ENCODE measurements at places on chromosomes 11 and 22. TPM values are rescaled to one million over a fixed set of nuclear protein-coding genes. Genes with fewer than 3 reads are reported as not detected.

Gene H19
- total RNA-seq: 430 TPM

Gene FIBIN
- 24.5 TPM for total RNA-seq

Gene UBQLNL
- 0.38 TPM for total RNA-seq

Gene FOLR1
- total RNA-seq: not detected

Gene PTPN5
- 2.7 TPM for total RNA-seq

Gene GRAP2
- total RNA-seq: 4.1 TPM

Gene P2RX3
- total RNA-seq: not detected

Gene FOLR2
- total RNA-seq: 16.2 TPM

Gene PANX2
- 0.23 TPM for total RNA-seq

Gene FXYD2
- 4.5 TPM for total RNA-seq

Gene CARD18
- total RNA-seq: not detected

Gene RIN1
- 7.4 TPM for total RNA-seq

Gene CSNK2A3
- total RNA-seq: 2.6 TPM

Gene SLC5A12
- not detected for total RNA-seq

Gene OTOG
- not detected for total RNA-seq

Gene SCYL1
- 66.3 TPM for total RNA-seq

Gene TYR
- total RNA-seq: not detected

Gene NXPE4
- total RNA-seq: not detected

Gene OR4C46
- not detected for total RNA-seq

Gene ANO3
- total RNA-seq: 2.9 TPM

Gene MMP11
- 5.8 TPM for total RNA-seq

Gene PRPF19
- total RNA-seq: 47.6 TPM

Gene ANKK1
- 0.23 TPM for total RNA-seq

Gene SRRD
- total RNA-seq: 12.5 TPM

Gene AMPD3
- total RNA-seq: 6.5 TPM

Gene PLEKHA7
- 10.7 TPM for total RNA-seq

Gene IFITM10
- total RNA-seq: 2.4 TPM

Gene GGTLC2
- not detected for total RNA-seq

Gene VPREB3
- not detected for total RNA-seq

Gene MMP13
- not detected for total RNA-seq

Gene VPS37C
- total RNA-seq: 21.6 TPM

Gene DRD2
- total RNA-seq: 0.29 TPM

Gene RBX1
- total RNA-seq: 56.3 TPM

Gene MYRF
- total RNA-seq: 3.7 TPM

Gene TECTA
- 0.62 TPM for total RNA-seq

Gene KCTD14
- total RNA-seq: 0.38 TPM

Gene GPR83
- not detected for total RNA-seq

Gene FAM111B
- 1.0 TPM for total RNA-seq

Gene OR52E6
- not detected for total RNA-seq

Gene ARSA
- 21.8 TPM for total RNA-seq

Gene CASP5
- 0.24 TPM for total RNA-seq

Gene RAB3IL1
- total RNA-seq: 31.5 TPM

Gene TSGA10IP
- not detected for total RNA-seq

Gene MYBPC3
- 0.37 TPM for total RNA-seq

Gene CDCA5
- 1.6 TPM for total RNA-seq

Gene GLYAT
- total RNA-seq: not detected

Gene LARGE2
- not detected for total RNA-seq

Gene CHRM4
- total RNA-seq: not detected

Gene PAMR1
- total RNA-seq: 15.2 TPM

Gene SAA2
- 57.1 TPM for total RNA-seq

Gene CYP2D6
- total RNA-seq: 0.48 TPM
